ENCODE measurements at places on chromosomes 5 and 9. TPM values are rescaled to one million over a fixed set of nuclear protein-coding genes. Genes with fewer than 3 reads are reported as not detected.

DNA sequence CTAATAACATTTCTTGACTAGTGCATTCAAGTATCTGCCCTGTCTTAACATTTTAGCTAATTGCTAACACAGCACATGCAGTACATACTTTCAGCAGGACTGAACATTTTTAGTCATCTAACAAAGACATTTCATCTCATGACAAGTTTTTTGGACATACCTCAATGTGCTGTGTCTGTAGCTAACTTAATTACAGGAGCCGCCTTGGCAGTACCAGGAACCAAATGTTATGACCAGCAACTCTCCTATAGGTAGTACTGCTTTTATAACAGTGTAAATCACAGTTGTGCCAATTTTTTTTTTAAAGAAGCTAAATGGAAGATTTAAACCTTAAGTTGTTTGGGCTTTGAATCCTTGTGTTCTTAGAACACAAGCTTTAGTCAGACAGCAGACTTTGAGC, 99.4 kb upstream of the SAP30L start:
- no peak for DNase-seq

GRCh38 chr5:178273665-178274541, 41.3 kb upstream of the PHYKPL start:
- DNase-seq = no peak

DNA sequence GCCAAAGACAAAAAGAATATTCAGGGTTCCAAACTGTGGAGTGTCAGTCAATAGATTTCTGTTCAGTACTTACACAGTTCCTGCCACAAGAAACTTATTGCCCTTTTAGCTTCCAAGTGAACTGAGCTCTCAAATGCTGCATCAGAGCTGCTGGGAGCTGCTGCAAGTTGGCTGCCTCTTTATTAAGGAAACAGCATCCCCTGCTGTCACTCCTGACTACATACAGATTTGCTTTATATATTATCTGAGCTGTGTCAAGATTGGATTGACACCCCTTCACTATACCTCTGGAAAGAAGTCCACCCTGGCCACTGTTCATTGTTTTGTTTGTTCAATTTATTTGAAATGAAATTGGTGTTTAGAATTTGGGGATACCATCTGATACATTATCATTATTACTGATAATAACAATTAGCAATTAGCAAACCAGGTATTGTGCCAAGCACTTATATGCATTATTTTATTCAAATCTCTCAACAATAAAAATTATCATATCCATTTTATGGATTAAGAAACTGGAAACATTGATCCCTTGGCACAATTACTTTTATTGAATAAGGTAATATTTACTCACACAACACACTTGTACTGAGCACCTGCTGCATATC, 16.4 kb upstream of the C5orf58 start:
- no peak for DNase-seq

- no peak for DNase-seq
These were observed 271.5 kb downstream of the NR3C1 start for GRCh38 chr5:143131972-143132371.

- no peak for DNase-seq
These were observed 52.0 kb upstream of the GDNF start for GRCh38 chr5:37891832-37892231.

DNA sequence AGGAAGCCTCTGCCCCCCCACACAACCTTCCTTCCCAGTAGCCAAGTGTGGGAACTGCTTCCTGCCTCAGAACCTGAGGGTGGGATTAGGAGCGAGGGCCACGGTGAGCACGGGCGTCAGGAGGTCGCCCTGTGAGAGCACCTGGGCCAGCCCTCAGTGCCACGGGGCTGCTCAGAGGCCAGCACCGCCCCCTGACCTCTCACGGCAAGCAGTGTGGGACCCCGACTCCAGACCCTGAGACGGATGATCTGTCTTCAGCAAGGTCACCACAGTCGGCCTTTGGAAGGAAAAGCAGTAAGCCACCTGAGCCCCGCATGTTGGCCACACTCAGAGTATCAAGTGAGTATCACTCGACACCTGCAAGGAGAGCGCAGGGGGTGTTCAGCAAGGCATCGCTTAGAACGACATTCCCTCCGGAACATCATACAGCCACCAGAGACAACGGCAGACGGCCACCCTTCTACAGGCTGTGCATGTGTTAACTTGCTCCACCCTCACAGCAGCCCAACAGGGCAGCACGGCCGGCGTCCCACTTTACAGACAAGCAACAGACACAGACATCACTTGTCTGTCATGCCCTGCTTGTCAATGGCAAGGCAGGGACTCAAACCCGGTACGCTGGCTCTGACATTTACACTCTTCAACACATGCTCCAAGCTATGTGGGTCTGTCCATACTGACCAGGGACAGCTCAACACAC, 50.2 kb downstream of the IPPK start:
- DNase-seq = no peak

DNA sequence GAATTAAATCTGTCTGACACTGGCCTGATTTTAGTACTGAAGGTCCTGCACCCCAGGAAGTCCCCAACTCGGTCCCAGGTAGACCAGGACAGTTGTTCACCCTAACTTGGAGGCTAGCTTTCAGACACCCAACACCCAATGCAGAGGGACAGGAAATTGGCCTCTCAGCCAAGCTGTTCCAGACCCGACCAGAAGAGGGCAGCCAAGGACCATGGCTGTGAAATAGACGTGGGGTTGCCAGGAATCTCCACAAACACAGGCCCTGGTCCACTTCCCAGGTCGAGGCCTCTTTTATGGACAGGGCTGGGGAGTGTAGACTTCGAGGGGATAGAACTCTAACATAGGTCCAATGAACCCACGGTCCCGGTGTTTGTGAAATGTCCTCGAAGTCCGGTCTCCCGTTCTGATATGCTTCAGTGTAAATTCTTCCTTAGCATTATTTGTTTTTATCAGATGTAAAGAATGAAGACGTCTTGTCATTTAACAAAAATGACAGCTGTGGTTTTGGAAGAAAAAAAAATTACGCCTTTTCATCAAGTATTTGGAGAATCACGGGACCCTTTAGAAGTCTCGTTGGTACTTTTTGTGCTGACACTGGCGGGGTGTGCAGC, 260.3 kb upstream of the ADAMTS16 start:
- DNase-seq = peak; percentile 94

DNA sequence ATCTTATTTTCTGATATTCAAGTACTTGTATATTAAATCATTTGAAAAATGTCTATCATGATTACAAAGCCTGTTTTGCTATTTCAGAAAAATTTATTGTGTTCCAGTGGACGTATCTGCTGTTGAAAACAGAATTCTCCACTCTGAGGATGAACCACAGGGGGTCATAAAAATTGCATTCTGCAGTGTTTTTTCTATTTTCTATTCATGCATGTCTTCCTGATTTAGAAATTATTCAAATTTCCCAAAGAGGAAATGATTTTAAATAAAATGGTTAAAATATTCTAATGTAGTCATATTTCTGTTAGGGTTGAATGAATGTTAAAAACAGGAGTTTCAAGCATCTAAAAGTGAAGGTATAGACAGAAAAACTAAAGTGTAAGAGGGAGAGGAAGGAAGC, 111.5 kb upstream of the ANKRD55 start:
- no peak for DNase-seq

DNA sequence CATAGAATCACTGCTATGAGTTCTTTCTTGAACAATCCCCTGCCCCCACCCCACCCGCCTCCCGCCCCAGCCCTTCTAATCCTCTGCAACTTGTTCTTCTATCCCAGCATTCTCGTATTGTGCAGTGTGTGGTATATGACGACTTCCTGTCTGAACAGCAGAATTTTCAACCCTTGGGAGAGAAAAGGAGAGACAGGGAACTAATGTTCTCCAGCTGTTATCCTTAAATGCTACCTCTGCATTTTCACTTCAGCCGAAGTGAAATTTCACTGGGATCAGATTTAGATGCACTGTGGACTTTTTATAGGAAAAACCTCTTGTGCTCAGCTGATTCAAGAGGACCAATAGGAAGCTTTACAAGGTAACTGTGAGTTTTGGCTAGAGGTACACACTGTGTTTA, 2.2 kb downstream of the FBXL7 start:
- DNase-seq = no peak

DNA sequence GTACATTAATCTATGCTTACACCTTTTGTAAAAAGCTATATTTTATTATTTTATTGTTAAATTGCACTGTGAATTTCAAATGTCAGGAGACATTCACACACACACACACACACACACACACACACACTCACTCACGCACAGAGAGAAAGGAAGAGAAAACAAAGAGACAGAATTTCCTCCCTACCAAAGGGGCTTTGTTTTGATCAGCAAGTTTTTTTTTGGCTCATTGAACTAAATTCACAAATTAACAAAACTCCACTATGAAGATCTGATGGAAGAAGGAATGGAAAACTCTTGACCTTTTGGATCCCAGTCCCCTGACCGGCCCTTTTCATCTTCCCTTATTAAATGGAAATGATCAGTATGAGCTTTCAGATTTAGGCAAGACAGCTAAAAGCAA, 161.2 kb downstream of the PDE4D start:
- no peak for DNase-seq

- DNase-seq = no peak
These were observed 42.9 kb upstream of the F2RL1 start for GRCh38 chr5:76775921-76776320.

DNA sequence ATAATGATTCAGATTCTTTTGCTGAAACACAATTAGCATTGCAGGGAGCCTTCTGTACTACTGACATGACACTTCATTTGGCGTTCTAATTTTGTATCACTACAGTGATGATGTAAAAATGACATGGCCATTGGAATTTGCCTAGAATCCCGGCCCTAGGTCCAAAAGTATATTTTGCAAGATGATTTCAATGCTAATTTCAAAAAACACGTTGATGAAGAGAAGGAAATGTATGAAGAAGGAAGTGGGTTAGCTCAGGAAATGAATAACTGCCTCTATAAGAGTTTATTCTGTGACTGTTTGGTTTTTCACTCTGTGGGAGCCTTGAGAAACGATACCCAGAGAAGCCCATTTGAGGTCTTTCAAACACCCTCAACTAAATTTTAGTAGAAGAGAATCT, 59.3 kb downstream of the OSTF1 start:
- DNase-seq = no peak

DNA sequence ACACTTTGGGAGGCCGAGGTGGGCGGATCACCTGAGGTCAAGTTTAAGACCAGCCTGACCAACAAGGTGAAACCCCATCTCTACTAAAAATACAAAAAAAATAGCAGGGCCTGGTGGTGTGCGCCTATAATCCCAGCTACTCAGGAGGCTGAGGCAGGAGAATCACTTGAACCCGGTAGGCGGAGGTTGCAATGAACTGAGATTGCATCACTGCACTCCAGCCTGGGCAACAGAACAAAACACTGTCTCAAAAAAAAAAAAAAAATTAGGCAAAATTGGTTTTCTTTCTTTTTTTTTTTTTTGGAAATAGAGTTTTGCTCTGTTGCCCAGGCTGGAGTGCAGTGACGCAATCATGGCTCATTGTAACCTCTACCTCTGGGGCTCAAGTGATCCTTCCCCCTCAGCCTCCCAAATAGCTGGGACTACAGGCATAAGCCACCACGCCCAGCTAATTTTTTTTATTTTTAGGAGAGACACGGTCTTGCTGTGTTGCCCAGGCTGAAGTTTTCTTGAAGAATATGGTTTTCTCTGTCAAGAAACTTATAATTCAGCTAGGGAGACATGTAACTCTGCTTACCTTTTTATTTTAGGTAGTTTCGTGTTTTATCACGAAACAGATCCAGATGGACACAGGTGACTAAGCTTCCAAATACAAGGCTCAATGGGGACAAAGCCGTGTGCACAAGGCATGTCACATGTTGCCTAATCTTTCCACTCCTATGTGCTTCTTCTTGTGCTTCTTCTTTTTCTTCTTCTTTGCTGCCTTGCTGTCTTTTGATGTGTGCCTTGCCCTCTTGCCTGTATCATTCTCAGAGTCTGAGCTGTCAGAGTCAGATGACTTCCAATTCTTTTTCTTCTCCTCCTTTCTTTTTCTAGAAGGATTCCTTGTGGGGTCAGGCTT, 14.3 kb downstream of the TTC1 start:
- DNase-seq = no peak

- DNase-seq = no peak
These were observed 1103.6 kb upstream of the EDIL3 start for GRCh38 chr5:85488295-85488694.

DNA sequence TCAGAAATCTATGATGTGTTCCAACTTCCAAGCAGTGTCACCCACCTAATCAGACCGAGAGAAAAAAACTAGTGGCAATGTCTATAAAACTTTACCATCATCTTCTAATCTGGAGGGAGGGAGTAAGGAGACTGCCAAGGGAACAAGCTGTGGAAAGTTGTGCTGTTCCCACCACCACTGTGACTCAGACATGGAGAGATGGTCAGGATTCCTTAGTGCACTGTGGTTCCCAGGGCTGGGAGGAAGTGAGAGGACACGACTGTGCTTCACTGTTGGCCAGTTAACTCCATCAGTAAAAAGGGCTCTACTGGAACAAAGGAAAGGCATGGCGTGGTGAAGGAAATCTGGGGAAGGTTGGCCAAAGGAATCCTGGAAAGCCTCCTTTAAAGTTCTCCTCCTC, 18.8 kb downstream of the TICAM2 start:
- DNase-seq = no peak

The SPACA9 gene
- 22.4 TPM for total RNA-seq

The PITX1 gene
- total RNA-seq = 3.1 TPM

All from ovary (tissue), 10 donors.